ENCODE measurements at places on chromosomes 16 and 17.

DNA sequence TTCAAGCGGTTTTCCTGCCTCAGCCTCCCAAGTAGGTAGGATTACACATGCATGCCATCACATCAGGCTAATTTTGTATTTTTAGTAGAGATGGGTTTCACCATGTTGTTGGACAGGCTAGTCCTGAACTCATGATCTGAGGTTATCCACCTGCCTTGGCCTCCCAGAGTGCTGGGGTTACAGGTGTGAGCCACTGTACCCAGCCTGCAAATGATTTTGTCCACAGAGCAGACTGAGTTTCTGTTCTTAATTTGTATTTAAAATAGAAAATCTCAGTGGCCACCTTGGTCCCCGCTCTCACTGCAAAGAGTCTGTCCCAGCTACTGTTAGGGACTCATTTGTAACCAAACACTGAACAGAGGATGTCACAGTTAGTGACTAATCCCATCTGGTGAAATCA, 415.7 kb upstream of the RBFOX1 start:
- DNase-seq: no peak

- no peak for DNase-seq
Observed at GRCh38 chr16:78290395-78290794, 190.9 kb downstream of the WWOX start.

DNA sequence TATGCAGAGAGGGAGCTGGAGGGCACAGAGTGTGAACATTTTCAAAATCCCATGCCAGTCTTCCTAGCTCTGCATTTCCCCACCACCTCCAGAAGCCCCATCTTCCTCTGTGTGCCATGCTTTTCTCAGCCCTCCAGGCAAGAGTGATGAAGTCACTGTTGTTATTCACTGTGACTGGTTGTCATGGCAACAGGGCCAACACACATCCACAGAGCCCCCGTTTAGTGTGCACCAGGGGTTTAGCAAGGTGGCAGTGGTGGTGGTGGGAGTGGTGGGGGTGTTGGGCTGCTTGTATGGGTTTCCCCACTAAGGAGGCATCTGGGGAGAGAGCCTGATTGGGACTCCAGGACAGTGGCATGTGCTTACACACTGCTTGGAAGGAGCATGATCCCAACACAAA, 309.9 kb upstream of the ASIC2 start:
- no peak for DNase-seq

DNA sequence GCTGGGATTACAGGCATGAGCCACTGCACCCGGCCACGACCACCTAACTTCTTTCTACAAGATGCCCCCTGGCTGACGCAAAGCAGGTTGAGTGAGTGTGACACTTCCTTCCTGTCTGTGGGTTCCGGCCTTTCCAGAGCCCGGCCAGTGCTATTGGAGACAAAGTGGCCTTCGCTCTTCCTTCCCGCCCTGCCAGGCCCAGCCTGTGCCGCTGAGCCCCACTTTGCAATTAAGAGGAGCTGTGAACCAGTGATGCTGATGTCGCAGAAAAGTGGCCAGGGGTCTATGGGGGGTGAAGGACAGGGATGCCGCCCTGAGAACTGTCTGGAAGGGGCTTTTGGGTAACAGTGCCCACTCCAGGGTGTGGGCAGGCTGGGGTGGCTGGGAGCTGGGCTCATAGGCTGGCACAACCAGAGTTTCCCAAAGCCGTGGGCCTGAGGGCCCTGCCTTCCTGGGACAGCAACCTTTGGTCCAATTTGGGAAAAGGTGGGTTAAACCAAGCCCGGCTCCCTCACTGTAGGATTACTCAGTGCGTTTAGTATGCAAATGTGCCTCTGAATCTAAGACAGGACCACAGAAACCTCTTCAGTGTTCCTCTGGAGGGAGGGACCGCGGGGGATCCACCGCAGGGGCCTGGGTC, 174.9 kb downstream of the SEC14L1 start:
- no peak for DNase-seq

DNA sequence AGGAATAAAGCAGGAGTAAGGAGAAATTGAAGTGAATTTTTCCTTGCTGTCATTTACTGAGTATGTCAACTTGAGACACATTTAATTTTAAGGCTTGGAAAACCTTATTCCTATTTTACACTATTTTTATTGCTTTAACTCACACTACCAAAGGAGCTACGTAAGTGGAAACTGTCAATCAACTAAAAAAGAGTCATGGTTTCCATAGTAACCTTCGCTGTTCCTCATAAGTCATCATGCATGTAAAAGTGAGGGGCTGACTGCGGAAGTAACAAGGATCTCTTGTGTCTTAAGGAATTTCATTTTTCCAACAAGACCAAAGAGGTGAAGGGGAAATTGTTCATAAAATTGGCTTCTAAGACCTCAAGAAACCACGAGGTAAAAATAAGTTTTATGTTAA, 516.2 kb upstream of the CA10 start:
- no peak for DNase-seq

- no peak for DNase-seq
Observed at GRCh38 chr16:62638964-62639870, 603.0 kb upstream of the CDH8 start.
